ENCODE measurements at places on chromosomes 1 and 21.

- no peak for DNase-seq
These were observed 6.6 kb downstream of the CLSPN start for GRCh38 chr1:35763201-35763600.

GRCh38 chr21:37869661-37870060 is 46.6 kb downstream of the KCNJ6 start:
- DNase-seq = no peak

DNA sequence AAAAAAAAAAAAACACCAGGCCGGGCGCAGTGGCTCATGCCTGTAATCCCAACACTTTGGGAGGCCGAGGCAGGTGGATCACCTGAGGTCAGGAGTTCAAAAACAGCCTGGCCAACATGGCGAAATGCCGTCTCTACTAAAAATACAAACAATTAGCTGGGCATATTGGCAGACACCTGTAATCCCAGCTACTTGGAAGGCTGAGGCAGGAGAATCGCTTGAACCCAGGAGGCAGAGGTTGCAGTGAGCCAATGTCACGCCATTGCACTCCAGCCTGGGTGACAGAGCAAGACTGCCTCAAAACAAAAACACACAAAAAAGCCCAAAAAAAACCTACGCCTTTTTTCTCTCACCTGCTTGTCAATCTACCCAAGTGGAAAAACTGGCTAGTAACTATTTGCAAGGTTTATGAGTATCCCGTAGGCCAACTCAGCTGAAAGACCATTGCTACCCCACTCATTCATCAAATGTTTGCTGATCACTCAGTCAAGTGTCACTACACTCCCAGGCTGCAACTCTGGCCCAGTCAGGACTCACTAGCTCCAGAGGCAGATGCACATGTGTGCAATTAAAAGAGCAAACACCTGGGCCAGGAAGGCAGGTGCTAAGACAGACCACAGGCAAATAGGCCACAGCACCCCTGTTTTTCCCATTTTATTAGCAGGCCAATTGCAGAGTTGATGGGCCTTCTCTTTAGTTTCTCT is 2.0 kb downstream of the CSRP1 start:
- no peak for DNase-seq

GRCh38 chr21:28345934-28346333 is 646.7 kb downstream of the LTN1 start:
- no peak for DNase-seq

GRCh38 chr21:20642681-20643080 is 355.5 kb upstream of the NCAM2 start:
- no peak for DNase-seq

GRCh38 chr1:43766818-43767525 is 59.6 kb downstream of the ST3GAL3 start:
- DNase-seq = no peak

DNA sequence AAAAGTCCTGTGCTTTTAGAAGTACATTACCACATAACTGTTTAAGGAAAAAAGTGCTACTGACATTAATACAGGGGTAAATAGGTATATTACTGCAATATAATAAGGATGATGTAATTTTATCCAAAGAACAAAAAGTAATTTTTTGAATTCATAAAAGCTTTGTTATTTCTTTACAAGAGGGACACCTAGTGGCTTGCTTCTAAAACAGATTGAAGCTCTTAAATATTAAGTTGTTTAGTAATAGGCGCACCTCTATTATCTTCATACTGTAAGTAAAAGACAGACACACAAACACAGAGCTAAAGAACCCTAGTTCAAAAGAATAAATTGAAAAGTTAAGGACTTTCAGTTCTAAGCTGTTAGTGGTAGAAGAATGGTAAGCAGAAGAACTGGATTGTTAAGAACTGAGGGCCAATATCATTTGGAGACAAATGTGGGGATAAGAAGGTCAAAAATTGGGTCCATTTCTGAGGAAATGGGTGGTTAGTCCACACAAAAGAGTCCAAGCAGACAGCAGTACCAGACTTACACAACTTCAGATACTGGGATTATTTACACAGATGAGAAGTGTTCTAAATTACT is 15.4 kb downstream of the ZNHIT6 start:
- DNase-seq = no peak

GRCh38 chr1:160520582-160520981 is 2.5 kb downstream of the SLAMF6 start:
- no peak for DNase-seq

GRCh38 chr1:152757747-152758146 is at the start of gene KPRP:
TSS of gene KPRP (plus strand) at chr1:152758025. CDS start at chr1:152759589, 1,564 bp downstream.
- DNase-seq = no peak

GRCh38 chr1:63277195-63278192 is 44.9 kb upstream of the FOXD3 start:
- no peak for DNase-seq

DNA sequence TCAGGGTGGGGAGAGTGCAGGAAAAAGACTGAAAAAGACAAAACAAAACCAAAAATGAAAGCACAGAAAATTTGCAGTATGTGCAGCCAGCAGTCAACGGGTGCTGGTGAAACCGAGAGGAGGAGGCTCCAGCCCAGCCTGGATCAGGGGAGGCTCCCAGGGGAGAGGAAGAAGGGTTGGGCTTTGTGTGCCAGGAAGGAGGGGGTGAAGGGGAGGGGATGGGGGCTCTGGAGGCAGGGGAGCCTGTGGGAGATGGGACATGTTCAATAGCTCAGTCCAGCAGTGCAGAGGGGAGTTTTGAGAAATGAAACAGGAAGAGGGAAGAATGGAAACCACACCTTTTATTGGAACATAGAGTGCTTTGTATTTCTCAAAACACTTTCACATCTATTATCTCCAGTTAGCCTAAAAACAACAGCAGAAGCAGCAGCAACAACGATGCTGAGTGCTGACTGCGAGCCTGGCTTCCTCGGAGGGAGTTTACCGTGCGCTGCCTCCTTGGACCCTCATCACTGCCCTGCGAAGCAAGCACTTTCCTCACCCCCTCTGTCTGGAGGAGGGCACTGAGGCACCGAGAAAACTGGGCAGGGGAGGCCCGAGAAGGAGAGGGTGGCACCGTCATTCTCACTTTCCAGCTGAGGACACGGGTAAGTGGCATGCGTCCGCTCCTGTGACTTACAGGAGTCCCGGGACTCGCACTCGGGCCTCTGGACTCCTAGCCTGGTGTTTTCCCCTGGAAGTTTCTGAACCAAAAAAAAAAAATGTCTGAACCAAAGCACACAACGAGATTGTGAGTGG is 62.9 kb downstream of the MDM4 start:
- DNase-seq = no peak

- DNase-seq = no peak
These were observed 117.5 kb downstream of the FOXD2 start for GRCh38 chr1:47555306-47555705.

GRCh38 chr1:209769171-209769904 is 13.5 kb downstream of the TRAF3IP3 start:
- DNase-seq = peak; percentile 92

DNA sequence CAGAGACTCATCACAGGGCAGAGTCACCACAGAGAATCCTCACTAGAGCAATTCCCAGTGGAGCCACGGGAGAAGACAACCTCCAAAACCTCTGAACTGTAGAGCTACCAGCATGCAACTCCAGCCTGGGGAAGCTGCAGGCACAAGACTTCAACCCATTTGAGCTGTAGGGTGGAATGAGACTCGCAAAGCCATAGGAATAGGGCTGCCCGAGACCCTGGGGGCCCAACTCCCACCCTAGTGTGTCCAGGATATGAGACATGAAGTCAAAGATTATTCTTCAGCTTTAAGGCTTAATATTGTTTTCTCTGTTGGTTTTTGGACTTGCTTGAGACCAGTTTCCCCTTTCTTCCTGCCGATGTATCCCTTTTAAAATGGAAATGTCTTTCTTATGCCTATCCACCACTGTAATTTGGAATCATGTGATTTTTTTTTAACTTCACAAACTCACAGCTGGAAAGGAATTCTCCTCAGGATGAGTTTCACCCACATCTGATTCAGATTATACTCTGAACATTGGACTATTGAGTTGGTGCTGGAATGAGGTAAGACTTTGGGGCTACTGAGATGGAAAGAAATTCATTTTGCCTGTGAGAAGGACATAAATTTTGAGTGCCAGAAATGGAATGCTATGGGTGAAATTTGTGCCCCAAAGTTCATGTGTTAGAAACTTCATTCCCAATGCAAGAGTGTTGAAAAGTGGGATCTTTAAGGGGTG is 59.6 kb upstream of the ST6GALNAC5 start:
- DNase-seq = no peak

GRCh38 chr1:186187601-186188000 is 187.5 kb downstream of the TPR start:
- DNase-seq = no peak

GRCh38 chr1:35120458-35121133 is 41.4 kb downstream of the ZMYM1 start:
- no peak for DNase-seq

- DNase-seq = no peak
These were observed 358.0 kb upstream of the C1orf87 start for GRCh38 chr1:60431593-60431992.

GRCh38 chr21:28522014-28522799 is 470.5 kb downstream of the LTN1 start:
- no peak for DNase-seq

DNA sequence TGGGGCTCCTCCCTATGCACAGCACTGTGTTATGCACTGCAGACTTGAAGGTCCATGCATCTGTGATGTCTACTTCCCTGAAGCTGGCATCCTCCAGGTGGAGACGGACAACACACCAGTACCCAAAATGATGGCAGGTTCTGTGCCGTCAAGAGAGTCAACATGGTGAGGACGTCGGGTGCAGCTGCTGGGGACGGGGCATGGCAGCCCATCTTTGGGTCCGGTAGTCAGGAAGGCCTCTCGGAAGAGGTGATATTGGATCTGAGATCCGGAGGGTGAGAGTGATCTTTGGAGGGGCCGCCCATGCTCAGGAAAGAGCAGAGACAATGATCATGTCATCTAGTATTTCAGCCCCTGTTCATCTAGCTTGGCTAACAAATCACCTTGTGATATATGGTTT is 104.1 kb downstream of the RIPK4 start:
- DNase-seq = no peak

DNA sequence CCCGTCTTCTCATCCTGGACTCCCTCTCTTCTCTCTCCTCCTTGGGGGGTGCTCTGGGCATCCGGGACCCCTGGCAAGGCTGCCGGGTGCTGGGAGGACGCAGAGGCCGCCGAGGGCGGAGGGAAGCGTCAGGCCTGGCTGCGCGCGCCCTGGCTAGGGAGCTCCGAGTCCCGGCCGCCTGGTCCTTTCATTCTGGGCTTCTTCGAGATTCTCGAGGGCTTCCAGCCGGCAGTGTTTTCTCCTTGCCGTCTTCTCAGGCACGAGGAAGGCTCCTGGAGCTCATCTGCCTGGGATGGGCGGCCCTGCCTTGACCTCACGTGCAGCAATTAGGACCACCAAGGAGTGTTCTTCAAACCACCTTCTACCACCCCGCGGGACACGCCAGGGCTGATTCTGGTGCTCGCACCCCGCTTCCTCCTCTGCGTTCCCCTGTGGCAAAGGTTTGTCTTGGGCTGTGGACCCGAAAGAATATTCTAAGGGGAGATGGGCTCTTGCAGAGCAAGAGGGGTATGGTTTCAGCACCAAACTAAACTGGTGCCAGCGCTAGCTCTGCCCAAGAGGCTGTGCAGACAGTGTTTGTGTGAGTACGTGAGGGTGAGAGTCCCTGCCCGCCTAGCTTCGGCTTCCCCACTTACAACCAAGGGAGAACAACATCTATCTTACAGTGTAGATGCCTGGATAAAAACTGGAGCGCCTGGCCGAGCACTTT is 36.5 kb downstream of the PIK3CD start:
- no peak for DNase-seq

- DNase-seq = no peak
These were observed 231.3 kb downstream of the C1orf94 start for GRCh38 chr1:34408011-34408410.

DNA sequence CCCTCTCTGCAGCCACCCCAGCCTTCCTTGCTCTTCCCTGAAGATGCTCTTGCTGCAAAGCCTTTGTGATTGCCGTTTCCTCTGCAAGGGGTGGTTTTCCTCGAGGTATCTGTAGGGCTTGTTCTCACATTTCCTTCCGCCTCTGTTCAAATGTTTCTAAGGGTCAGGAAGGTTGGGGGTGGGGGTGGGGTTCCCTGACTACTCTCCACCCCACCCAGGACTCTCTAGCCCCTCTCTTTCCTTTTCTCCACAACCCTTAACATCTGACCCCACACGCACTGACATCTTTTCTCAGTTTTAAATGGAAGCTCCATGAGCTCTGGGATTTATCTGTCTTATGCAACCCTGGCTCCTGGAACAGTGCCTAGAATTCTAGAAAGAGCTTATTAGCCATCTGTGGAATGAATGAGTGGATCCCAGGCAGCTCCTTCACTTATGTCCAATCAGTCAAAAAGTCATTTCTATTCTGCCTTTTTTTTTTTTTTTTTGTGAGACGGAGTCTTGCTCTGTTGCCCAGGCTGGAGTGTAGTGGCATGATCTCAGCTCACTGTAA is 27.3 kb upstream of the ZNF362 start:
- no peak for DNase-seq

- DNase-seq = no peak
These were observed 2.8 kb downstream of the PLA2G5 start for GRCh38 chr1:20072771-20073170.

DNA sequence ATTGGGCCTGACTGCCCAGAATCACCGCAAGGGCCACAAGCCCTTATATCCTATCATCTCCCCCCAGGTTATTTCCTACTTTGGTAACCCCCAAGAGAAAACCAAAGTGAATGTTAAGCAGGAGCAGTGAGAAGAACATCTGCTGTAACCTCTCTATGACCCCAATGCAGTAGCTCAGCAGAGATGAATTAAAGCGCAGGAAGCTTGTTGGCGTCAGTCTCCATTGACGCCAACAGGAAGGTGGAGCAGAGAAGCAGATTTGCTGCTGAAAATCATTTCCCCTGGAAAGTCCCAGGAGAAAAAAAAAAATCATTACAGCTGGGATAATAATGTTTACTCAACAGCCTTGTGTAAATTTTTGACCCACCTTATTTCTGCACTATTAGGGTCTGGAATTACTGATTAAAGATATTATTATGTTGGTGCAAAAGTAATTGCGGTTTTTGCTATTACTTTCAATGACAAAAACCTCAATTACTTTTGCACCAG is 33.2 kb upstream of the FAM163A start:
- DNase-seq = no peak

- DNase-seq = peak; percentile 64
These were observed 98.1 kb downstream of the PSMG1 start for GRCh38 chr21:39084979-39085729.

- no peak for DNase-seq
These were observed 10.7 kb downstream of the RRP1B start for GRCh38 chr21:43669828-43670605.

DNA sequence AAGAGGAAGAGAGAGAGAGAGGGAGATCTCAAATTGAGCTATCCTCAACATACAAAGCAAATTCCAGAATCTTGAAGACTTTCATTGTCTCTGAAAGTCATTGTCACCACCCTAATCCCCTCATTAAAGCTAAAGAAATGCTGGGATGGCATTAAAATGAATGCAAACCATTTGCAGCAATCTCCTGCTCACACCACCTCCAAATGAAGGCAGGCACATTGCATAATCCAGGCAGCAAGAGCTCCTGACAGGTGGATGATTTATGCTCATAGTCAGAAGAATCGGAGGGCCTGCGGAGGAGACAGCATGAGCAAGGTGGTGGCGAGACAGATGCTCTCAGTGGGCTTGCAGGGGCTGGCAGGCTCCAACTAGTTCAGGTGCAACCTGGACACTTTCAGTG is 90.2 kb downstream of the ESRRG start:
- DNase-seq = no peak

Measured in ascending aorta (tissue), 2 donors.